ENCODE measurements at places on chromosomes 1 and 21.

- DNase-seq, result peak; percentile 76
These were observed 540 bp downstream of the ARHGEF2 start for GRCh38 chr1:155977690-155978324.

DNA sequence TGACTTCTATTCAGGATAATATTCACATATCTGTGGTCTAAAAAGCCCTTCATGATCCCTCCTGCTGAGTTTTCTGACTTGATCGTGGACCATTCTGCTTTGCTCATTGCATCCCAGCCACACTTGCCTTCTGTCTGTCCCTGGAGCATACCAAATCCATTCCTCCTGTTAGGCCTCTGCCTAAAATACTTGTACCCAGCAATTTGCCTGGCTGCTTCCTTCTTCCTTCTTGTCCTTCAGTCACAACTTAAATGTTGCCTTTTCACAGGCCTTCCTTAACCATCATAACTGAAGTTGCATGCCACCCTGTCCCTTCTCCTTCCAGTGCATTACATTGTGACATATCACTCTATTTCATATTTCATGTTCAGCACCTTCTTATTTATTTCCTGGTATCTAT is 4.3 kb downstream of the CR2 start:
- no peak for DNase-seq

DNA sequence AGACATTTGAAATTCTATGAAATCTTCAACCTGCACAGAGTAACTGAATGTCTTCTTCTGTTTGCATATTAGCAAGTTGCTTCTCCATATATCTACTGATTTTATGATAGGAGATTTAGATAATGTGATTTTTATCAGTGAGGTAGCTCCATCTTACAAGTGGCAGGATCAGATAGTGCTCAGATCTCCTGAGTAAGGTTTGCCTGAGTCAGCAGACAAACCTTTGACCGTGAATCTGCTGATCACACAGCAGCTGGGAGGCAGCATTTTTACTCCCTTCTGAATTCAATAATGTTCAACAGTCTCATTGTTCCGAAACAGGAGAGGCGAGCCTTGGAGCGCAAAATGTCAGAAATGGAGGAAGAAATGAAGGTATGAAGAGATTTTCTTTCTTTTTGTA is 141.4 kb downstream of the SYT2 start:
- DNase-seq, result no peak

DNA sequence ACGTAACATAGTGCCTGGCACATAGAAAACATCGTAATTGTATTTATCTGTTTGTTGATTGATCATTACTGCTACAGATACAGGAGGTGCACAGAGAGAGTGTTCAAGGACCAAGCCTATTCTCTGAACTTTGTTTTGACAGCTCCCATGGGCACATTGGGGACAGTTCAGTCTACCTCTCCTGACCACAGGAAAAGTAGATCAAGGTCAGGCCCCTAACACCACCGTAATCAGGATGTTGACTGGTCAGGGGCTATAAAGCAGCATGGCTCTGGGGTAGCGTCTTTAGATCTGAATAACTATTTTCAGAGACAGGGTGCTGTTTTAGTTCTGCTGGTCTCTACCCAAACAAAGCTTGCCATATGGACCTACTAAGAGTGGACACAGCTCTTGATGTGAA is 223.1 kb upstream of the IRF2BP2 start:
- DNase-seq, result no peak

GRCh38 chr1:910311-910880 is 13.3 kb upstream of the SAMD11 start:
- peak; percentile 13 for DNase-seq

DNA sequence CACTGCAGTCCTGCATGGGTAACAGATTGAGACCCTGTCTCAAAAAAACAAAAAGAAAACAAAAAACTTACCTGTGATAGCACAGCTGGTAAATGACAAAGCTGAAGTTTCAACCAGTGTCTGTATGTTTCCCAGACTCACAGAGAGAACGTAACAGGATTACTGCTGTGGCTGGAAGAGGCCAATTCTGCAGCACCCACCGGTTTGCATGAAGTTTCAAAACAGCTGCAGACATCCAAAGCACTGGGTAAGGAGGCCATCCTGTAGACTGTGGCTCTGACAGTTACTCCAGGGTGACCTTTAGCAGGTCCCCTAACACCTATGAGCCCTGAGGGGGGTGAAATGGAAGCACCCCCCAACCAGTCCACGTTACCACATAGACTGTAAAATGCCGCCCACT is 7.5 kb downstream of the ID3 start:
- DNase-seq, result no peak

DNA sequence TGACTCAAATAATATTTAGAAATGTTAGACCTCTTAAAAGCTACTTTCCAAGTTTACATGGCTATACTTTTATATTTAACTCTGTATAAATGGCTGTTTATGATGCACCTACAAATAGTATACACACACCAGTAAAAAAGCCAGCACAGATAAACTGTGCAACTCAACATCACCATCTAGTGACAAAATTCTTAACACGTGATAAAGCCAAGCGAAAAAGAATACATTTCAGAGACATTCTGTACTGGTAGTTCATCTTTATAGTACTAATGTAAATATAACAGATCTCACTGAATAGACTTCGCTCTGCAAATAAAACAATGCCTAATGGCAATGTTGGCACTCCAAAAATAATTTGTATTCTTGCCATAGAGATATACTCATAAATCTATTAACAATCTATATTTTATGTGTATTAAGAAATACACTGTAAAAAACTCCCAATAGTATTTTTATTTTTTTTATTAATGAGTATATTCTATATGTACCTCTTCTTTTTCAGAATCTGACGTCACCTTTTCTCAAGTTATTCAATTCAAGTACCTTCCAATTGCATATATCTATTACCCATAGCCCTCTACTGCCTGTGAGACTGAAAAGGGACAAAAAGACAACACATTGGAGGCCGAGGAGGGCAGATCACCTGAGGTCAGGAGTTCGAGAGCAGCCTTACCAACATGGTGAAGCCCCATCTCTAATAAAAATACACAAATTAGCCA is 100.2 kb downstream of the DPYD start:
- DNase-seq, result peak; percentile 10

DNA sequence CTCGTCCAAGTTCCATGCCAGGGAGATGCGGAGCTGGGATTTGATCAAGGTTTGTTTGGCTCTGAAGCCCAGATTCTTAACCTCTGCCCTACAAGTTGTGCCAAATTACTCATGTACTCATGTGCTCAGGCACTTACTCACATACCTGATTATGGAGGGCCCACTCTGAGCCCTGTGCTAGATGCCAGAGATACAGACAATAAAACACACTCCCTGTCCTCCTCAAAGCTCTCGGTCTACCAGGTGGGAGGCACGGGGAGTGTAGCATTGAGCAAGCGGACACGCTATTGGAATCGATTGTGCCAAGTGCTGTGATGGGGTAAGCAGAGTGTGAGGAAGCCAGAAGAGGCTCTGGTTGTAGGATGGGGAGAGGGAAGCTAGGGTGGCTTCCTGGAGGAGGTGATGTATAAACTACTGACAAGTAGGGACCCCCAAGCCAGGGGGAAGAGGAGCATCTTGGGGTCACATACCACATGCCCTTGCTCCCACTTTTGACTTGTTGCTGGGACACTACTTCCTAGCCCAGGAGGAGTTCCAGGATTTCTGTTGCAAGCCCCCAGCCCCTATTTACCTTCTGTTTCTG is 49.8 kb upstream of the IFNLR1 start:
- no peak for DNase-seq

DNA sequence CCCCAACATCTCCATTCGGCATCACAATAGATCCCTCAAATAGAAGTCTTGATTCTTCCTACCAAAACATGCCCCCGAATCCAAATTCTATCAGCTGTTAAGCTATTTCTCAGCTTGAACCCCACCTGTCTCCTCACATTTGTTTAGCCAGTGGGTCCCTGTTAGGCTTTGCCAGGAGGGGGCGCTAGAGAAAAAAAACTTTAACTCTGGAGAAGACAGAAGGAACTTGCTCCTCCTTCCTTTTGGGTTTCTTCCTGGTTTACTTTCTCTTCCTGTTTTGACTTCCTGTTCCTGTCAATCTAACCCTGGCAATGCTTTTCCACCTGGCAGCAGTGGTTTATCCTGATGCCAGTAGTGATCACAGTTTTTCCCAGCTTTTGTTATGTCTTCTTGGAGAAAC is 95.6 kb upstream of the KCNK1 start:
- DNase-seq, result peak; percentile 66

DNA sequence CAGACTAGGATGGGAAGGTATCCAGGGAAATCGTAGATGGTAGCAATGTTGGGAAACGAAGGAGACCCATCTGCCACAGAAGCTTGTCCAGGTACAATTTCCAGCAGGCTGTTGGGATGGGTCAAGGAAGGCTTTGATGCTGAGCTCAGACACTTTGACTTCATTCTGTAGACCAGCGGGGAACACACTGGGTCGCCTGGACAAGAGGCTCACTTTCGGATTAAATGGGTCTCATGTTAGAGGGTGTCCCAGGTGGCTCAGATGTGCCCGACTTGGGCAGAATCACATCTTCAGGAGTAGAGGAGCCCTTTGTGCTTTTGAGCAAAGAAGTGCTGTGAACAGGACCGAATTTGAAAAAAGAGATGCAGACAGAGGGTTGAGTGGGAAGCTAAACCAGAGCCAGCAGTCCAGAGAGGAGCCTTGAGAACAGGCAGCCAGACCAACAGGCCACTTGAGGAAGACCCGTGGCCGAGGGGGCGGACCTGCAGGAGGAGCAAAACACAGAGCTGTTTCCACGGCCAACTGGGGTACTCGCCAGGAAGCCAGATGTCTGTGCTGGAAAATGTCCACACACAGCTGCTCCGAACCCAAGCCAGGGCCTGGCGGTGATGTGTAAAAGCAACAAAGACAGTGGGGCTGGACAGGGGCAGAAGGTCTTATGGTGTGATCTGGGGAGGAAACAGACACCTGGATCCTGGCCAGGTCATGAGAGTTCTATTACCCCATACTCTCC is 146.9 kb downstream of the AJAP1 start:
- peak; percentile 83 for DNase-seq

GRCh38 chr1:6675941-6676340 is 25.7 kb downstream of the DNAJC11 start:
- no peak for DNase-seq

DNA sequence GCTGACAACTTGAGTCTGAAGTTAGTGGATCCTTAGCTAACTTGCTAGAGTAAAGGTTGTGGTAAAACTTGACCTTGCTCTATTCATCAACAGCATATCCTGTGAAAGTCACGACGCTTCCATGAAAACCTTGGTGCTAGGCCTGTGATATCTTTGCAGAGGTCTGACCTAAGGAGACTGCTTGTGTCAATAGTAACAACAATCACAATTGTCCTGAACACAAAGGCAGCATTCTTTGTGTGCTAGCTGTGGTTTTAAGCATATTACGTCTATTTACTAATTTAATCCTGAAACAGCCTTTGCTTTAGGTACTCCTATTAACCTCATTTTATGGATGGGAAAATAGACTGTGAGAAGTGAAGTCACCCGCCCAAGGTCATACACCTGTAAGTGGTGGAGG is 2.8 kb upstream of the CLDN14 start:
- DNase-seq, result no peak

DNA sequence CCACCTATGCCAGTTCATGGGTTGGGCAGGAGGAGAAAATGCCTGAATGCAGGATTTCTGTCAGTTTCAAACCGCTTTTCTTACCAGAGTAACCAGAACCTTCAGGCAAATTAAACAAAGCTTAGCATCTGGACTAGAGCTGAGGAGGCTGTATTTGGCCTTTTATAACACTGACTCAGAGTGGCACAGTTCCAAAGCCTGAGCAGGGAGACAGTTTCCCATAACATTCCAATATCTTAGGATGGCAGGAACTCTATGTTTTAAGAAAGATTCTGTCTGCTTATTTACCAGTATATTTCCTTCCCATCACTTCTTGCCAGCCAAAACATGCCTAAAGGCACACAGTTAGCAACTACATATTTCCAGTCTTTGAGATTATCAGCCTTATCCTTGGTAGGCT is 46.8 kb downstream of the UBR4 start:
- no peak for DNase-seq

- DNase-seq, result no peak
These were observed 82.6 kb downstream of the GPR161 start for GRCh38 chr1:168054117-168054516.

- no peak for DNase-seq
These were observed 633 bp downstream of the THEMIS2 start for GRCh38 chr1:27872802-27873551.

DNA sequence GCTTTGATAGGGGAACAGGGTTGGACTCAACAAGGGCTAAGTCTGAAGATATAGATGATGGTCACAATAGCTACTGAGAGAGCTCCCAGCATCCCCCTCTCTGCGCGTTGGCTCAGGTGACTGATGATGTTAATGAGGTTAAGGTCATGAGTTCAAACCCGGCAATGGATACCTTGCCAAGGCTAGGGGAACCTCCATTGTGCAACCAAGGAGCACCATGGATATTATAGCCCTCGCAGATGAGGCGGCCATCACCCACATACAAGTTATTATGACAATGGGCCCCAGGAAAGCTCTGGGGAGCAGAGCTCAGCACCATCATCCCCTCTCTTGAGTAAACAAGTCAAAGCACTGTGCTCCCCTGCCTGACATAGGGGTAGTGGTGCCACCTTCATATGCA is 8.2 kb downstream of the KCNA2 start:
- DNase-seq, result no peak

All from head of caudate nucleus (tissue), 42 donors.